ENCODE measurements at places on chromosomes 7 and 10. TPM values are rescaled to one million over a fixed set of nuclear protein-coding genes. Genes with fewer than 3 reads are reported as not detected.

Gene HECW1
- total RNA-seq = 0.13 TPM

Gene PILRB
- 13.9 TPM for total RNA-seq

Gene GNG11
- total RNA-seq = 34.5 TPM

Gene BBS9
- total RNA-seq = 23.5 TPM

DNA sequence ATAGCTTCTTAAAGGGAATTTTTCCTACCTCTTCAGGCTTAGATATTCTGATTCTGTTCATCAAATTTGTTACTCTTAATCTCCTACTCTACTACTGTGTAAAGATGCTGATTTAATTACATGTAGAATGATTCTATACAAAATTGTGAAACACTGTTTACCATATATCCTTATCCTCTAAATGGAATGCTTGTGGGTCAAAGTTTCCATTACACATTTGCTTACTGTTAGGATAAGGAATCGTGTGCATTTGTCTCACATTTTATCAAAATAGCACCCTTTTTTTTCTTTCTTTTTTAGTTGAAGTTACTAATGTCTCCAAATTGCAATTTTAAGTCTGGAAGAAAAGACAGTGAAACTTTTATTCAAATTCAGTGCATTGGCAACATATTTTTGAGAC, 65.3 kb downstream of the TFEC start:
- no peak overlapping the region for H3K4me3 ChIP-seq
- H3K4me1 ChIP-seq = no peaks in the 10 kb centered on the region
- H3K36me3 ChIP-seq = no peaks in the 10 kb centered on the region
- no peak overlapping the region for H3K27ac ChIP-seq

DNA sequence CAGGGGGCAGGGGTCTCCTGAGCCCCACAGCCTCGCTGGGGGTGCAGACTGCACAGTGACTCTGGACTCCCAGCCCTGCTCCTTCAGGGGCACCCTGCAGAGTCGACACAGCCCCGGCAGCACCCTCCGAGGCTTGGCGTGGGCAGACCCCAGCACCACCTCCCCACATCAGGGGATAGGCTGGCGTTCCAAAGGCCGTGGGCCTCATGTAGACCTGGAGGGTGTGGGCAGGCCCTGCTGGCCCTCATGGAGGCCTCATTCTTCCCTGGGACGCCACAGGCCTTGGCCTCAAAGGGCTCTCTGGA, 265.9 kb downstream of the ELFN1 start:
- no peak overlapping the region for H3K27ac ChIP-seq
- DNase-seq = no peak
- no peak overlapping the region for H3K4me3 ChIP-seq
- H3K36me3 ChIP-seq = peaks cover 4% of the 10 kb centered on the region
- H3K27me3 ChIP-seq = no peaks in the 10 kb centered on the region

DNA sequence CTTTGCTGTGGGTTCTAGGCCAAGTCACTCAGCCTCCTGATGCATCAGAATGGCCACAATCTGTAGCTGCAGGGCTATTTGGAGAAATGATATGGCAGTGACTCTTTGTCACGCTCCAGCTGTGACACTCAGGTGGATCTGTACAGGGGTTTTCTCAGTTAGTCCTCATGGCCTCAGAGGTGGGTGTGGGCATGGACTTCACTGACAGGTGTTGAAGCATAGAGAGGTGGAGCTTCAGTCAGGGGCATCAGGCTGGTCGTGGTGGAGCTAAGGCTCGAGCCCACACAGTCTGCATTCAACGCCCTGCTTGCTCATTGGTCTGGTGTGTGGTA, 21.2 kb downstream of the PALD1 start:
- H3K36me3 ChIP-seq = no peaks in the 10 kb centered on the region
- H3K27me3 ChIP-seq = no peaks in the 10 kb centered on the region
- H3K4me3 ChIP-seq = no peak overlapping the region
- H3K27ac ChIP-seq = peak overlapping the region; percentile 75
- H3K4me1 ChIP-seq = peaks cover 34% of the 10 kb centered on the region

GRCh38 chr7:108308276-108308675, 148.0 kb downstream of the NRCAM start:
- H3K27ac ChIP-seq = no peak overlapping the region
- H3K4me3 ChIP-seq = no peak overlapping the region
- no peaks in the 10 kb centered on the region for H3K36me3 ChIP-seq
- H3K27me3 ChIP-seq = no peaks in the 10 kb centered on the region
- no peaks in the 10 kb centered on the region for H3K4me1 ChIP-seq

- H3K27me3 ChIP-seq = no peaks in the 10 kb centered on the region
- no peak overlapping the region for H3K4me3 ChIP-seq
- no peaks in the 10 kb centered on the region for H3K4me1 ChIP-seq
- H3K27ac ChIP-seq = no peak overlapping the region
- DNase-seq = no peak
These were observed 730.8 kb downstream of the PHTF2 start for GRCh38 chr7:78529392-78529791.

DNA sequence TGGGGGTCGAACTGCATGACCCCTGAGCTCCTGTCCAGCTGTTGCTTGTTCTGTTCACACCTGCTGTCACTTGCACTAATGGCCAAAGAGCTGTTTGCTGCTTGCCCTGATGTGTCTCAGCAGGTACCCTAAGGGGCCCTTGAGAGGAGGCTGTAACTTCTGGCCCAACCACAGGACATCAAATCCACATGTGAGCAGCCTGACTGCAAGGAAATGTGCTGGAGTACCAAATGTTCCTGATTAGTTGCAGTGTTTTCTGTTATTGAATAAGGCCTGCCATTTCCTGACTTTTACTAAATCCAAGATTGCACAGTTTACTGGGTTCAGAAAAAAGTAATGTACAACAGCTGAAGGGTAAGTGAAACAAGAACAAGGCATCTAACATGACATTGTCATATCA, 91.7 kb upstream of the IL6 start:
- no peak overlapping the region for H3K4me3 ChIP-seq
- H3K27me3 ChIP-seq = no peaks in the 10 kb centered on the region
- DNase-seq = peak; percentile 27
- no peaks in the 10 kb centered on the region for H3K4me1 ChIP-seq
- H3K36me3 ChIP-seq = no peaks in the 10 kb centered on the region

DNA sequence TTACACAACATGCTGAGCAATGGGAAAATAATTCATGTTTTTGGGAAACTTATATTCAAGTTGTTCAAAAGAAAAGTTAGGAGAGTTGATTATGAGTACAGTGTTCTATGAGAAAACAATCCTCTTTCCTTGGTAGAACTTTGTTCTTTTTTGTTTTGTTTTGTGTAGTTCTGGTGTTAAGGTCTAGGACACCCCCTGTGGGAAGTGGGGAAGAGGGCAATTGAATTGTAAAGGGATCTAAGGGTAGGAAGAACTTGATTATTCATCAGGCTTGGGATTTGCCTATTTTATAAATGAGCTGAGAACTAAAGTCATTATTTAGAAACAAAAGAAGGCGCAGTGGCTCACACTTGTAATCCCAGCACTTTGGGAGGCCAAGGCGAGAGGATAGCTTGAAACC, 25.9 kb upstream of the CDK13 start:
- no peak overlapping the region for H3K27ac ChIP-seq
- no peak overlapping the region for H3K4me3 ChIP-seq
- H3K4me1 ChIP-seq = peaks cover 4% of the 10 kb centered on the region
- no peaks in the 10 kb centered on the region for H3K36me3 ChIP-seq
- DNase-seq = no peak

DNA sequence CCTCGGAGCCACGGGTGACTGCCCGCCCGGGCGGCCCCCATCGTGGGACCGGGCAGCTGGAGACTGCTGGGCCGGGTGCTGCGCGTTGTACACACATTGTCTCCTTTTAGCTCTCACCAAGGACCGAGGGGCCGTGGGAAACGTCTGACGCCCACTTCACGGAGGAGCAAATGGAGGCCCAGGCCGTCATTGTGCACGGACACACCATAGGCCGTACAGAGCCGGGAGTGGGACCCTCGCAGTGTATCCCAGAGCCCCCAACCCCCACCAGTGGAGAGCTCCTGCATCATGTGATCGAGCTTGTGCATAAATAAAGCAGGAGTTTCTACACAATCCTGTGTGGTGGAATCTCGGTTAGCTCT, 722 bp downstream of the DENND10 start:
- H3K27me3 ChIP-seq = no peaks in the 10 kb centered on the region
- peaks cover 6% of the 10 kb centered on the region for H3K4me1 ChIP-seq
- peak overlapping the region; percentile 62 for H3K4me3 ChIP-seq
- H3K36me3 ChIP-seq = peaks cover 10% of the 10 kb centered on the region

- H3K27ac ChIP-seq = peak overlapping the region; percentile 74
- no peaks in the 10 kb centered on the region for H3K27me3 ChIP-seq
- H3K4me3 ChIP-seq = no peak overlapping the region
- no peaks in the 10 kb centered on the region for H3K36me3 ChIP-seq
These were observed 599.6 kb upstream of the GHITM start for GRCh38 chr10:83539528-83540308.
